ENCODE measurements at places on chromosomes 5 and 9.

DNA sequence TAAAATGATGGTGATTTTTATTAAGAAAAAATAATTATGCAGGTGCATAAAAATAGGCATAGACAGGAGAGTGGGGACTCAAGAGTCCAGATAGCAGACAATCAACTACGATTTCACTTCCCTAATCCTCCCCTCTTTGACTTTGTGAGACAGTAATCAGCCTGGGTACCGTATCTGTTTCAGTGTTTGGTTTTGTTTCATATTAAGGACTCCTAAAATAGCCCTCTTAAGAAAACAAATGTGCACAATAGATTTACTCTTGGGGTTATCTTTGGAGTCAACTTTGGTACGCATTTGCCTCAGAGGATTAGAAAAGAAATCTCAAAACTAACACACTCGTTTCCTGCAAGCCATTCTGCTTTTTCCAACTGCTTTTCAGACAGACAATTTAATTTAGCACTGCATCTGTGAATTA, 96.3 kb downstream of the ZNF608 start:
- peak; percentile 68 for DNase-seq

DNA sequence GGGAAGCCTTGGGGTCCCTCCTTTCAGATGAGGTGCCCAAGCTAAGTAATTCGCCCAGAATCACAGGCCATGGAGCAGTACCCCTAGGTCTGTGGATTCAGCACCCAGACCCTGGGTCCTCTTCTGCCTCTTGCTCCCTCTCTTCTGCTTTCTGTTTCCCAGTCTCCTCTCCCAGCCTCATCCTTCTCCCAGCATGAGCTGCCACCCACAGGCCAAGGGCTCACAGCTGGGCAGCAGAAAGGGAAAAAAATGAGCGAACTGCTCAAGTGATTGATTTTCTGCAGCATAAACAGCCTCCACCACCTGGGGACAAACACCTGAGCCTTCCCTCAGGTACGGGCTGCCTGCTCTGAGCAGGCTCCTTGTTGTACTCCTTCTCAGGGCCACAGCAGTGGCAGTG, 113.9 kb upstream of the SAP30L start:
- DNase-seq = no peak

GRCh38 chr5:150119421-150120061, 33.2 kb upstream of the CSF1R start:
- DNase-seq = no peak

- no peak for DNase-seq
Measured at GRCh38 chr9:131227112-131227958, 49.0 kb downstream of the FAM78A start.

GRCh38 chr5:43065948-43066798, 26.1 kb upstream of the ANXA2R start:
- DNase-seq = peak; percentile 51

GRCh38 chr9:116288658-116289057, 135.1 kb downstream of the PAPPA start:
- no peak for DNase-seq

DNA sequence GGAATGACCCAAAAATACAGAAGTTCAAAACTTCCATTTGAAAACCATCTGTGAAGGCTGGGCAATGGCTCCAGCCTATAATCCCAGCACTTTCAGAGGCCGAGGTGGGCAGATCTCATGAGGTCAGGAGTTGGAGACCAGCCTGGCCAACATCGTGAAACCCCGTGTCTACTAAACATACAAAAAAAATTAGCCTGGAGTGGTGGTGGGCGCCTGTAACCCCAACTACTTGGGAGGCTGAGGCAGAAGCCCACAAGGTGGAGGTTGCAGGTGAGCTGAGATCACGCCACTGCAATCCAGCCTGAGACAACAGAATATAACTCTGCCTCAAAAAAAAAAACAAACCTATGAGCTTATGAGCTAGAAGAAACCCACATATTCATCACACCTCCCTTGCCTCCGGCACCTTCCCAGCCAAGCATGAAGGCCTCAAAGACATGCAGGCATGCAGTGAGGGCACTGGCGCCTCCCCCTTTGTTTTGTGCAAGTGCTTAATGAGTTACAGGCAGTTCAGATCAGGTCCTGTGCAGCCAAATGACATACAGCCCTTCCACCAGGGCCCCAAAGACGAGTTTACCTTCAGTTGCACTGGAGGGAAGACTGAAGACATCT, 9.9 kb downstream of the HNRNPH1 start:
- DNase-seq = no peak

- DNase-seq = no peak
Measured at GRCh38 chr9:124975131-124975530, 34.2 kb upstream of the GOLGA1 start.

- no peak for DNase-seq
Measured at GRCh38 chr9:99158629-99159028, 53.7 kb downstream of the TGFBR1 start.

- no peak for DNase-seq
Measured at GRCh38 chr9:129555512-129556215, 65.2 kb downstream of the C9orf50 start.

GRCh38 chr5:171310819-171311321, 1.8 kb downstream of the TLX3 start:
- DNase-seq = no peak

DNA sequence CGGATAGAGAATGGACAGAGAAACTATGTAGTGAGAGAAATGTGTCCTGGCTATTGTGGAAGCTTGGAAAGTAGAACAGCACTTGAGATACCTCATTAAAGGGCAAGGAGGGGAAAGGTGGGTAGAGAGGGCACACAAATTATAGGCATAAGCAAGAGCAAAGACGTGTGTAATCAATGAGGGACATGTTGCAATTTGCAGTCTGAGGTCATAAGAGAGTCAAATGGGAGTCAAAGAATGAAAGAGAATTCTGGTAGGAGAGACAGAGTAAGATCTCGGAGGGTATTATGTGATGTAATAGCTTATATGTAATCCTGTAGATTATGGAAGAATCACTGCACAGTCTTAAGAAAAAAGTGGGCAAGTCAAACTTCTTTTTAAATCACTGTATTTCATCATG, 312.0 kb upstream of the RGMB start:
- DNase-seq = no peak

- DNase-seq = peak; percentile 63
Measured at GRCh38 chr9:124264823-124265233, 7.1 kb downstream of the NEK6 start.

DNA sequence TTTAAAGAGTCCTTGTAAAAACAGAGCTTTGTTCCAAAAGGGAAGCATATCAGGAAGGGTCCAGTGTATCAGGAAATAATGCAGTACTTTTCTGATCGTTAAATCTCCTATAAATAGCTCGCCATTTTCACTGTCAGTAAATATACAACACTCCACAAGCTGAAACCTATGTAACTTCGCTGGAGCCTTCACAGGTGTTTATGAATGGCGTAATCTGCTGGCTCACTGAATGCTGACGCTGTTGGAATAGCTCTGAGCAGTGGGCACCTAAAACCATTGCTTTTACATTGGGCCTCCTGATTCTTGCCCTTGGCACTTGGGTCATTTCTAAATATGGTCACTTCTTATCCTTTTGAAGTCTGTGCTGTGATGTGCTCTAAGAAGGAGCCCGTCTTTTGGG, 4.3 kb downstream of the SHC3 start:
- no peak for DNase-seq

DNA sequence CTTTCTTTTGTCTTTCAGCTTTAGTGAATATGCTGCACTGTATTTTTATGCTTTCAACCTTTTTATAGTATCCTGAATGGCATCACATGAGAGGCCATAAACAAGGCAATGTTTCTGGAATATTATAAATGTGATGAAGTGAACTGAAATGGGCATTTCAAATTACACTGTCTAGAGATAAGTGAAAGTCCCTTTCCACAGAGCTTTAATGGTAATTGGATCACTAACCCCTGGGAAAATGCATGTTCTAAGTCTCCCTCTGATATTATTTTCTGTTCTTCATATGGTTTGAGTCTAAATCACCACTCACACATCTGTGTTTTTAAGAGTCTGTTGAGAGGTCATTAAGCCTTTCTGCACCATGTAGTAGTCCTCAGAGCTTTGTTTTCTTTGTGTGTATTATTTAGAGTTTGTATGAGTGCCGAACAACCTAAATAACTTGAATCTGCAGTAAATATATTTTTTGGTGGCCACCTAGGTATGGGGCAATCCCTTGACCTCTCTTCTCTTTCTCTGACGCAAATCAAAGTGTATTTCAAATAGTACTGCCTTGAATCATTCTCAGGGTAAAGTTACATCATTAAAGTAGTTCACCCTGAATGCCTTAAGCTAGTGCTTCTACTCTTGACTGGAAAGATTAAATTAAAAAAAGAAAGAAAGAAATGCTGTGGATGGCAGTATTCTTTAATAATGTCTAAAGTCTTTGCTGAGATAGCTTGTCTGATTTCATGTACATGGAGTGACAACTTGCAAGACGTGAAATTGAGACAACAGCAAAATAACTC, 1931.0 kb upstream of the CDH6 start:
- DNase-seq = no peak

DNA sequence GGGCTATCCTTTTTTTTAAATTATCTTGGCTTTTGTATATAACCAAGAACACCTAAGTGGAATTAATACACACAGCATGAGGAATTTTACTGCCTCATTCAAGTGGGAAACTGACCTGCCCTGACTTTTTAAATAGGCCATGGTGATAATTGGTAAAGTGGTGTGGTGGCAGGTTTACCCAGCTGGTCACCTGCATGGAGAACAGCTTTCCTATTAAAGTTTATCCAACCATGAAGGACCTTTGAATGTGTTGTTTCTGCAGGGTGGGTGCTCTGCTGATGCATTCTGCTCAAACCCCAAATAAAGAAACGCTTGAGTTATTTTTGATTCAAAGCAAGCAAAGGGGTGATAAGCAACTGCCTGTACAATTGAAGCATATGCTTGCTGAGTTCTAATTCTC, 261.0 kb upstream of the GRIN3A start:
- DNase-seq = no peak

GRCh38 chr5:41094871-41095270, 23.7 kb upstream of the MROH2B start:
- DNase-seq = no peak

- DNase-seq = no peak
Measured at GRCh38 chr9:114719290-114719689, 37.3 kb upstream of the TEX48 start.

DNA sequence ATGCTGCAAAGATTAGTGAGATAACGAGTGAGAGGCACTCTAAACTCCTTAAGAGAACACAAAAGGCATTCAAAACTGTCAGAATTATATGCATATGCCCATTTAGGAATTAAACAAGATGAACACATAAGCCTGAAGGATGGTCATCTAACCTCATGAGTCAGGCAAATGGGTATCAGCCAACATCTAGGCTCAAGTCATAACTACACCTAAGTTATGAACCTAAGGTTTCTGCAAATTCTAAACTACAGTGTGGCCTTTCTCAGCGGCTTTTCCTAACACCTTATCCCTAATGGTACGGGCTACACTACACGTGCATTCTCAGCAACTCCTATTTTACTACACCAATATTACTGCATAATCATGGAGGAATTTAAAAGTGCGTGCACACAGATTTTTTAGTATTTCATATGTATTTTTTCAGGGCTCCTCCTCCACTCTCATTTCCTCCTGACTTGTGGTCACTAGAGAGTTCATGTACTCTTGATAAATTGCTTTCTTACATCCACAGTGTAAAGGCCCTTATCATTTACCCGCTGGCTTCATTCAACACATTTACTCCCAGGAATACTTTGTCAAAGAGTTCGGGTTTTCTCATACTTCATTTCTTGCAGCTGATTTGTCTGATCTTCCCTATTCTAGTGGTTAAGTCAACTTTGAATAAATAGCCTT, 316.5 kb downstream of the BNC2 start:
- DNase-seq = no peak

DNA sequence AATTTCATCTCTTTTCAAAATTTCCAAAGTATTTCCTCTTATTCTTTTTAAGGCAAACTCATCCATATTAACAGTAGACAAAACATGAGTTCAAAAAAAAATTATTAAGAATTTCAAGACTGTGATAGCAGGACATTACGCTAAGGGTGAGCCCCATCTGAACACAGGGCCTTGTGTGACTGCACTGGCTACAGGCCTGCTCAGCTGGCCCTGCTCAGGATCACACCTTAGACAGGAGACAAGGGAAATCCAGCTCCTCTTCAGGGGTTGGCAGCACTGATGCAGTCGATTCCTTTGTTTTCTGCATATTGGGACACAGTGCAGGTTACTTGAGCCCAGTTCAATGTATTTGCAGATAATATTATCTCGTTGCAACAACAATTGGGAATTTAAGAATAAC, 444.7 kb downstream of the PLK2 start:
- DNase-seq = no peak

- DNase-seq = no peak
Measured at GRCh38 chr9:18819418-18819817, 213.6 kb downstream of the SAXO1 start.

DNA sequence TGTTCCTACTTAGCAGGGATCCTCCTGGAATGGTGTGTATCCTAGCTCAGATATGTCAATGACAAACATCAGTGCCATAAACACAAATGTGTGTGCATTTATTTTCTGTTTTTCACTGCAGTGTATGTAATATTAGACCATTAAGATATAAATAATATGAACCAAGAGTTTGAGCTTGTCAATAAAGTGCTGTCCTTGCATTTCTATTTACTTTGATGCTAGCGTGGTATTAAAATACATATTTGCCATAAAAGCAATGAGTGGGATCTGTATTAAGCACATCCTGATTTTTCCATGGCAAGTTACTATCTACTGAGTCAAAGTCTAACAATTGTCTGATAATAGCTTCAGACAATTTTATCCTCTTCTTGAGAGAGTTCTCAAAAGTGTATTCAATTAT, 157.6 kb downstream of the DIRAS2 start:
- no peak for DNase-seq

DNA sequence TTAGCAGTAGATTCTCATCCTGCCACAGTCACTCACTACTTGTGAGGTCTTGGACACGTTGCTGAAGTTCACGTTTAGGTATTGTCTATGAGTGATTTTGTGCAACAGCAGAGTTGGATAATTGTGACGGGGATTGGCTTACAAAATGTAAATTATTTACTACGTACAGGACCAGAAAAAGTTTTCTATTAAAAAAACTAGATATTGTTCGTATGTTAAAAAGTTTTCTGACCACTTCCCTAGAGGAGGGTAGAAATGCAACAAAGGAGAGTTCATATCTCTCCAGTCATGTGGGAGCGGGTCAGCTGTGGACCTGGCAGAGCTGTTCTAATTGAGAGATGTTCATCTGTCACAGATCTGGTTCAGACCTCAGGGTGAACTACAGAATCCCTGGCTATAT, 976.1 kb upstream of the NUDT12 start:
- no peak for DNase-seq

GRCh38 chr9:109171926-109172325, 4.9 kb upstream of the FRRS1L start:
- no peak for DNase-seq

- peak; percentile 98 for DNase-seq
Measured at GRCh38 chr9:4792572-4793458, at the start of gene RCL1. Gene RCL1, plus strand, starts transcription at chr9:4792944. Its CDS starts 148 bp downstream, at chr9:4793092.

GRCh38 chr9:131366761-131367401, 27.0 kb upstream of the PRRC2B start:
- DNase-seq = no peak

DNA sequence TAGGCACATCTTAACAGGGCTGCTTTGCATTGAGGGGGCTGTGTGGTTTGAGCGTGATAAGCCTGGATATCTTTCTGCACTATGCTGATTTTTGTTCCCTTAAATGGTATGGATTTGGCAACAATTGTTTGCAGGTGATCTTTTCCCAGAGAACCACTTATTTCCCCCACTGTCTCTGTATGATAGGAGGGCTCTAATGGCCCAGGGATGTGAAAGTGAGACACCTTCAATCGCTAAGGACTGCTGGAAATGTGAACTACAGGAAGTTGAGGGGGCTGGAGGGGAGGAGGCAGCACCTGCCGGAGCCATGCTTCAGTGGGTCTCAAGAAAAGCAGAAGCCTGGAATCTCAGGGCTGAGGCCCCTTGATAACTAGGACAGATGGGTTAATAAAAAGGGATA, 29.4 kb downstream of the SYK start:
- no peak for DNase-seq
